ENCODE measurements at places on chromosomes 11 and 22.

GRCh38 chr22:46829941-46830715, 67.7 kb downstream of the TBC1D22A start:
- no peak for DNase-seq

DNA sequence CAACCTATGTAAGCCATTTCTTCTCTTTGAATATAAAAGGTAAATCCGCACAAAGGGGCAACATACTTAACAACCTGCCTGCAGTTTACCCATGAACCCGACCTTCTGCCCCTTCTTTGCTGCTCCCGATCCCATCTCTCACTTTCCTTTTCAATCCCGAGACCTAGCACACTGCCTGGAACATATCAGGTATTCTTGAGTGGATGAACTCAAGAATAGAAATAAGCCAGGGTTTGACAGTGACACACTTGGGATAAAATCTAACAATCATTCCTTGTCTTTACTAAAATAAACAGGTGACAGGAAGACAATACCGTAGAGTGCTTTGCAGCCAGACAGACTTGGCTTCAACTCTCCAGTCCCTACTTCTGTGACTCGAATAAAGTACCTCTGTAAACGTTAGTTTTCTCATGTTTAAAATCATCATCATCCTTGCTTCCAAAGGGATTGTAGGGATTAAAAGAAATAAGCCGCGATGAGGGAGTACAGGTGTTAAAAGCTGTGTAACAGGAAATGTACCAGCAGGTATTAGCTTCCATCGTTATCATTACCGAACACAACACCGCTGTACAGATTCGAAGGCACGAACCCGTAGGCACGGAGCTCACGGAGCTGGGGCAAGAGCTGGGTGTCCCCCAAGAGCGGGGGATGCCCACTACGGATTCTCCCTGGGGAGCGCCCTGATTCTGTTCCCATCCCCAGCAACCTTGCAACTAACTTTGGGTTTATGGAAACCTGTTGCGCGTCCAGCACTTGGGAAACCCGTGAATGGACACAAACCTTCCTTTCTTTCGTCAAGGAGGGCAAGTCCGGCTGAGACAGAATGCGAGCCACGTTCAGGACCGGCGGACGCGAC, 720 bp downstream of the UFD1 start:
- no peak for DNase-seq

DNA sequence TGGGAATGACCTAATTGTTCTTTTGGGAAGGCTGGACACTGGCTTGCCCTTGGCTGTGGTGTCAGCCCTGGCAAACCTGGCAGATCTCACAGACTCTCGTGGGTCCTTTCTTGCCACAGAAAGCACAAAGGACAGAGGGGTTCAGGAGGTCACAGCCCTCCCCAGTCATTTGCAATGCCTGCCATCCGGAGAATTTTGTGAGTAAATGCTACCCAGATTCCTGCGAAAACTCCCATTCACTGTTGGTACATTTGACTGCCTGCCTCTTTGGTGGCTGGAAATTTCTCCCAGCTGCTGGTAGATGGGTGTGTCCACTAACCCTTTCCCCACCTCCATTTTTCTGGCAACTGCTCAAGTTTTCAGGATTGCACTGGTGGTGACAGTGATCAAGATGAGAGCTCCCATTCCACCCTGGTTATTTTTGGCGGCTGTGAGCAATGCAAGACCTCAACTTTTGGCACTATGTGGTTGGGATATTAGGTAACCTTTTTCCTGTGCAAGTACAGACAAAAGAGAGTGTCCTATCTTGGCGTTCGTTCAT, 155.7 kb downstream of the NAV2 start:
- no peak for DNase-seq

DNA sequence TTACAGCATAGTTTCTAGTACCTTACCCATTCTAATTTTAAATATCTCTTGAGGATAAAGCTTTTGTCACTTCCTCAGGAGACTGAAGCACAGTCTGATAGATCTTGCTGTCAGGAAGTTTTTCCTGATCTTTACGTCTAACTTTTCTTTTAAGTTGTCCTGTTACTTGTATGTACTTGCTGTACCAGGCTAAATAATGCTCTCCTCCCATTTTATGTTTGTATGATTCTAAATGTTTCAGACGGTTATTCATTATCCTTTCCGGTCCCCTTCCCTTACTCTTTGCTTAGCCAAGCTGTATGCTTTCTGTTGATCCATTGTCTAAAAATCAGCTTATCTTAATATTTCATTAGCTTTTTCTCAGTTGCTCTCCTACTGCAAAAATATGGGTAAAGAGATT, 6.0 kb downstream of the ARHGEF12 start:
- DNase-seq, result no peak

- no peak for DNase-seq
These were observed 1680.6 kb upstream of the RAG2 start for GRCh38 chr11:38278457-38279141.

GRCh38 chr22:20590477-20591294, 83.3 kb downstream of the MED15 start:
- no peak for DNase-seq

DNA sequence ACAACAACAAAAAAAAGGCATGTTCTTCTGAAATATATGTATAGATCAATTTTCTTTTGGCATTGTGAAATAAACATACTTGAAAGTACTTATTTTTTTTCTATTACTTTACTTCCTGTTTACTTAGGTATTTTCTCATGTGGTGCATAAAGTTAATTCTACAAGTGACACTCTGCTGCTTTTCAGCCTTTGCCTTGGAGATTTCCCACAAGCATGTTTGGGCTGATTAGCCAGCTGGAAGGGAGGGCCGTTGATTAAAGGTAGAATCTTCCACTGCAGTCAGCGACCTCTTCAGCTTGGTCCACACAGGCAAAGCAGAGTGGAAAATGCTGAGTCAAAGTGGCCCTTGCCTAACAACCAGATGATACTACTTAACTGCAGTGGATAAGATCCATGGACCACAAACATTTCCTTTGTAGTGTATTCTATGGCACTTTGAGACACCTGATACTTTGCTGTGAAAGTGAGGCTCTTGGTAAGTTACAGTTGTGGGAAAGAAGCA, 176.0 kb downstream of the ARHGAP42 start:
- DNase-seq, result no peak

DNA sequence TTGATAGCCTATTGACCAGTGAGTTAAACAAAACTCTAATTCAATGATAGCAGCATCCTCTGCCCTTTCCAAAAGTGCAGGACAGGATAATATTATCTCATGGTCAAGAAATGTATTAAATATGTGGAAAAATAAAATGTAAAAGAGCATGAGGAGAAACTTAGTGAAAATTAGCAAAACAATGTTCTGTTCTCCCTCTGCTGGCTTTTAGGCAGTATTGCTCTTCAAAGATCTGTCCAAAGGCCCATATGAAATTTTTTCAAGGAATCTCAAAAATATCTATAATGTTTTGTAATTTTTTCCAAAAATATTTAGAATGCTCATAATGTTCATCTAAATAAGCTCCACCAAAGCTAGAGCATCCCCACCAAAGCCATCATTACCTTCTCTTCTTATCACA, 8.3 kb upstream of the ARL14EP start:
- DNase-seq, result no peak

DNA sequence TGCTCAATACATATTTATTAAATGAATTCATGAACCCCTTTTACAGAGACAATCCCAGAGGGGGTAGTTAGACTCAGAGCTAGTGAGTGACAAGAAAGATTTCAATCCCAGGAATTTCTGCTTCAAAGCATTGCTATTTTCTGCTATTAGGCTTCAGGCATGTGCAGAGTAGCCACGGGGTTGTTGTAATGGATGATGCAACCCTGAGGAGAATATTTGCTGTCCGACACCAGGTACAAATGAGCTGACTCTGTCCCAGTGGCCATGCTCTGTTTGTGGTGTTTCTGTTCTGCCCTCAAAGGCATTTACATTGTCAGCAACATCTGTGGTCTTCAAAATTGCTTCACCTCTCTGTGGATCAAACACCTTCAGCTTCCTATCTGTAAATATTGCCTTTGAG, 102.6 kb downstream of the CSNK2A3 start:
- DNase-seq, result no peak

- no peak for DNase-seq
These were observed 7.8 kb downstream of the MYEOV start for GRCh38 chr11:69301455-69302401.

DNA sequence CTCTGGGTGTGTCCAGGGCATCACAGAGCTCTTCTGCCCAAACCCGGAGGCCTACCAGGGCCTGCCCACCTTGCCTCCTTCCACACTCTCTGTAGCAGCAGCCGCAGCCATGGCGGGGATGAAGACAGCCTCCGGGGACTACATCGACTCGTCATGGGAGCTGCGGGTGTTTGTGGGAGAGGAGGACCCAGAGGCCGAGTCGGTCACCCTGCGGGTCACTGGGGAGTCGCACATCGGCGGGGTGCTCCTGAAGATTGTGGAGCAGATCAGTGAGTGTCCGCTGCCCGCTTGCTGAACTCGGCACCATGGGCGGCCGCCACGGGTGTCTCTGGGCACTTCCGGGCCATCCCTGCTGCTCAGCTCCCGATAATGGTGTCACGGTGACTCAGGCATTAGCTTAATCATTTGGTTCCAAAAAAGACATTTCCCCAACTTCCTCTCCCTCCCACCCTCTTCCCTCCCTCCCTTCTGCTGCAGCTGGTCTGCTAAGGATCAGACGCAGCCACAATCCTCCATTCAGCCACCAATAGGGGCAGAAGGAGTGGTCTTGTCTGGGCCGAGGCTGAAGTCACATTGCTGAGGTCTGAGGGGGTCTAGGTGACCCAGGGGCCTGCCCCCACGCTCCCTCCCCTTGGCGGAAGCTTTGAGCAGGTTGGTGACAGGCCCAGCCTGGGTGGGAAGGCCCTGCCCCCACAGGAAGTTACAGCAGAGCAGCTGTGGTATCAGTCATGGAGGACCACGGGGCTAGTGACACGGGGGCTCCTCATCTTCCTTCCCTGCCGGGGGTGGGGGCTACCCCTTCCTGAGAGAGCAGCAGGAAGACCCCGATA, 950 bp downstream of the FERMT3 start:
- DNase-seq, result peak; percentile 57

DNA sequence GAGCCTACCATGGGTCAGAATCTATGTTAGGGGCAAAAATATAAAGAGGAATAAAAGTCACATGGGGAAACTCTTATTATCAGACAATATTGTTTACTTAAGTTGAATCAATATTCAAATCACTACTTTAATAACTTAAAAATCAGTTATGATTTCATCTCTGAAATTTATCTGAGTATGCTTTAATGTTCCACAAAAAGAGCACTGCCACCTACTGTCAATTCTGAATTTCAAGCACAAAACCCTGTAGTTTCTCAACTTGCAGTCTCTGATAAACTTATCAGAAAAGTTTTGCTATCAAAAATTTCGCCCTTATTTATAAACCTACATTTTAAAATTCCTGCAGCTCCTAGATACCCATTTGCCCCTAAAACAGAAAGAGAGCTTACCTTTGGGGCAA, 47.3 kb downstream of the RDX start:
- no peak for DNase-seq

DNA sequence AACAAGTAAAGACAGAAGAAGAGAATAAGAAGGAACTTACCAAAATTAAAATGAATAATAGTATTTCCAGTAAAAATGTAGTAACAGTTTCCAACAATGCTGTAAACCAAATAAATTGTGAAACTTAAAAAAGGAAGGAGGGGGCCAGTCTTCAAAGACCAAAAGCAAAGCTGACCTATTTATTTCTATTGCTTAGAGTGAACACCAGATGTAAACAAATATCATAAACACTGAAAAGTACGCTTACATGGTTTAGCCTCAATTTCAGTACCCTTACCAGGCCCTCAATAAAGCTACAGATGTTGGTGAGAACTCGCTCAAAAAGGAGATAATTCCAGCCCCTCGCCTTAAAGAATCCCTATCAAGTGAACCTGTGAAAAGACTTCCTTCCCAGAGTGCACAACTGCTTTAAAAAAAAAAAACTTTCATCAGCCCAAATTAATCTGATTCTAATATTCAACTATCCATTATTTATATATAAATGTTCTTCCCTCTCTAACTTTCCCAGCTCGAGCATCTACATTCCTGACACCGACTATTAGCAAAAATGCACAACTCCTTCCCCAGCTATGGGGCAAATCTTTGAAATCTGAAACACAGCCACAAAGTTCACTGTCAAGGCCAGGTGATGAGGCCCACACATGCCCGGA, 2.4 kb downstream of the PHF21A start:
- no peak for DNase-seq

GRCh38 chr11:71538666-71538990, 803 bp downstream of the KRTAP5-8 start:
- no peak for DNase-seq

DNA sequence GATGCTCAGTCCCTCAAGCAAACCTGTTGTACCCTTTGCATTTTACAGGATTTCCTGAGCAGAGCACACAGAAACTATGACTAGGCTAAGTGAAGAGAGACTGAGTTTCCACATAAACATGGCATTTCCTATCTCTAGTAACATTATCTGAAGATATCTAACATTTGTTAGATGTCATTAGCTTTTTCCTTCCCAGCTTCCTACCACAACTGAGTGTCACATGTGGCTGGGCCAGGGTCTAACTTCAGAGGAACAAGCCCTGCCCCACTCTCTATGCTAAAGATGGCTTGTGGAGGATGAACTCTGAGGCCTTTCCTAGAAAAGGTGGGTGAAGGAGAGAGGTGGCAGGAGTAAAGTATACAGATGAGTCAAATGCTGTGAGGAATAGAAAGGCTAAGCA, 16.5 kb downstream of the C22orf42 start:
- DNase-seq, result no peak

- DNase-seq, result no peak
These were observed 238.1 kb upstream of the BLID start for GRCh38 chr11:122354025-122354697.

DNA sequence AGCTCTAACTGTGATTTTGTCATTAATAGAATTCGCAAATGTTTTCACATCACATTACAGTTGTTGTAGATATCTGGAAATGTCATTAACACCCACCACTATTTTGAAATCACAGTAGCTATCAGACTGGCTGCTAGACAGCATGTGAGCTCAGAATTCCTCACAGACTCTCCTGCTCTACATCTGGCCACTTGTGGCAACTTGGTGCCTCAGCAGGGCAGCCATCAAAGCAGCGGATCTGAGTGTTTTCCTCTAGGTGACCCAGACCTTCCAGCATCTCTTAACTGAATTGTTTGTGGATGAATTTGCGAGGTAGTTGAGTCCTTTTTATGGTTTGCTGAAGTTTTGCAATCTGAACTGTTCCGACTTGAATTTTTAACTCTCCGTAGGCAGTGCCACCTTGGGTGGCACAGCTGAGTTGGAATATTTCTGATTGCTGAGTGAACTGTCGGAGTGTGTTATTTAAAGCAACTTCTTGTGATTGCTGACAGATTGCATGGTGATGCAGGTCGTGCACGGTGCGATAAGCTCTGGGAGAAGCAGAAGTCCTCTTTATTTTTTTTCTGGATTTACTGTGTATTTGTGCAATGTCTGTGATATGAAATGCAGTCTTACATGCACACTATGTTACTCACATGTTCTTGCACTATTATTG, 114.0 kb upstream of the PLET1 start:
- no peak for DNase-seq

DNA sequence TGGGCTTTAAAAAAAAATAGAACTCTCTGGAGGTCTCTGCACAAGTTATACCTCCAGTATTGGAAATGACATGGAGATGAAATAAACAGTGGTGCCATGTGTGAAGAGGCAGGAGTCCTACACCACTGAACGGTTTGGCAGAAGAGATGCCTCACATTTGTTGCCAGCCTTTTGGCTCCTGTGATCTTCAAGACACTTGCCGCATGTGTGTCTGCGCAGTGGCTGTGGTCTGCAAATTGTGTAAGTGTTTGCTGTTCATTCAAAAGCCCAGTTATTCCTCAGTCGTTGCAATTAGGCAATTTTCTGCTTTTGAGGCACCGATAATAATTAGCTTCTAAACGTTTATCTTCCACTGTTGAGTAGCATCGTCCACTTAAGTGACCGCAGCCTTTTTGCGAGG, 319.1 kb downstream of the BRD1 start:
- DNase-seq, result no peak

- peak; percentile 59 for DNase-seq
These were observed 37.6 kb downstream of the ZNF195 start for GRCh38 chr11:3341298-3341697.

Data from effector memory CD8-positive, alpha-beta T cell (primary cell).